ENCODE measurements at places on chromosomes 7 and 10. TPM values are rescaled to one million over a fixed set of nuclear protein-coding genes. Genes with fewer than 3 reads are reported as not detected.
A peak's percentile ranks its signal among the peaks of the same experiment; 100 is the strongest.

- H3K4me1 ChIP-seq, result peaks cover 29% of the 10 kb centered on the region
- no peaks in the 10 kb centered on the region for H3K27me3 ChIP-seq
- DNase-seq, result no peak
- H3K36me3 ChIP-seq, result no peaks in the 10 kb centered on the region
- H3K27ac ChIP-seq, result no peak overlapping the region
- no peak overlapping the region for H3K4me3 ChIP-seq
Observed at GRCh38 chr10:112912410-112912928, 37.6 kb upstream of the TCF7L2 start.

DNA sequence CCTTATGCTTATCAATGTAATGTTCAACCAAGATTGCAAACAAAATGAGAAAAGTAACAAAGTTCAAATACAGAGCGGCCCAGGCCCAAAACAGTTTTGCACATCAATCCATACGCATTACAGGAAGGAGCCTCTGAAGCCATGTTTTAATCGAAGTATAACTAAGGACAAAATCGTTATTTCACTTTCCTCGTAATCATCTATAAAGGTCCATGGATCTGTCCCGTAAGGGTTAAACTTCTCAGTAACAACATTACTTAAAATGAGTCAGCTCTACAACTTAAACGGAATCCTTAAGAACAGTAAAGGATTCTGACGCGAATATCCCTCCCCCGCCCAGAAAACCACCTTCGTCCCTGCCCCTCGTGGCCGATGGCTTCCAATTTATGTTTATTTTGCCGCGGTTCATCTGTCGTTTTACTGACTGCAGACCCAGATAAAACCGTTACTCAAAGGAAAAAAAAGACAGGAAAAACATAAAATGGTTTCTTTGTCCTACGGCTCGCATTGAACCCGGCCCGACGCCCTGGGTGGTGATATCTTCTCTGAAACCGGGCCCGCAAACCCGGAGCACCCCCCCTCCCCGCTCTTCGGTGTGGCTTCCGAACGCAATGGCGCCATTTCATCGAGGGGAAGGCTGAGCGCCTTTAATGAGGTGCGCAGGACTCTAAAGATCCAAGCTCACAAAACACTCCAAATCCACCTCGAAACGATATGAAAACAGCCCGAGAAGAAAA is 1.1 kb downstream of the HNRNPA2B1 start:
- H3K27me3 ChIP-seq, result no peaks in the 10 kb centered on the region
- H3K4me1 ChIP-seq, result peaks cover 37% of the 10 kb centered on the region
- H3K27ac ChIP-seq, result peak overlapping the region; percentile 92
- H3K4me3 ChIP-seq, result peak overlapping the region; percentile 98
- H3K36me3 ChIP-seq, result peaks cover 68% of the 10 kb centered on the region

GRCh38 chr10:79374312-79375191 is 27.3 kb downstream of the PPIF start:
- H3K4me3 ChIP-seq, result no peak overlapping the region
- DNase-seq, result peak; percentile 63
- H3K36me3 ChIP-seq, result no peaks in the 10 kb centered on the region
- no peaks in the 10 kb centered on the region for H3K27me3 ChIP-seq
- 0 out of 2 replicates have a peak, but pooled peaks cover 10% of the 10 kb centered on the region for H3K4me1 ChIP-seq

DNA sequence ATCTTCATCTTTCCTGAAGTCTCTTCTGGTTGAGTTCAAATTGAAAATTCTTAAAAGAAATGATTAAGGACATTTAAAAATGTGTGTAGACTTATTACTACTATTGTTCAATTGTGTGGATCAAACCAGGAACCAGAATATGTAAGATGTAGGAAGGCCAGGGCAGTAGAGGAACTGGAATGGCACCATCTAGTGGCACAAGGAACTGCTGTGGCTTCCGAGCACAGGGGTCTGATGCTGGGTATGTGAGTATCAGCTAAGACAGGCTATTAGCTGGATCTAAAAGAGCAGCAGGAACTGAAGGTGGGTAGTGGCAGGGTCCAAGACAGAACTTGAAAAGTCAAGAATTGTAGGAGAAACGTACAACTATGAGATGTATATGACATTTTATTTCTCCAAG is 247.3 kb downstream of the SEMA3A start:
- no peaks in the 10 kb centered on the region for H3K36me3 ChIP-seq
- no peaks in the 10 kb centered on the region for H3K4me1 ChIP-seq
- H3K27ac ChIP-seq, result no peak overlapping the region
- no peaks in the 10 kb centered on the region for H3K27me3 ChIP-seq
- DNase-seq, result no peak

- DNase-seq, result no peak
- no peak overlapping the region for H3K4me3 ChIP-seq
- H3K27me3 ChIP-seq, result no peaks in the 10 kb centered on the region
- H3K27ac ChIP-seq, result no peak overlapping the region
- peaks cover 5% of the 10 kb centered on the region for H3K4me1 ChIP-seq
Observed at GRCh38 chr10:117647306-117647705, 104.8 kb downstream of the EMX2 start.

FAM237B gene
- not detected for total RNA-seq
